Immature natural killer cell (primary cell): ENCODE measurements at places on chromosomes 16 and 17. TPM values are rescaled to one million over a fixed set of nuclear protein-coding genes. Genes with fewer than 3 reads are reported as not detected.

DNA sequence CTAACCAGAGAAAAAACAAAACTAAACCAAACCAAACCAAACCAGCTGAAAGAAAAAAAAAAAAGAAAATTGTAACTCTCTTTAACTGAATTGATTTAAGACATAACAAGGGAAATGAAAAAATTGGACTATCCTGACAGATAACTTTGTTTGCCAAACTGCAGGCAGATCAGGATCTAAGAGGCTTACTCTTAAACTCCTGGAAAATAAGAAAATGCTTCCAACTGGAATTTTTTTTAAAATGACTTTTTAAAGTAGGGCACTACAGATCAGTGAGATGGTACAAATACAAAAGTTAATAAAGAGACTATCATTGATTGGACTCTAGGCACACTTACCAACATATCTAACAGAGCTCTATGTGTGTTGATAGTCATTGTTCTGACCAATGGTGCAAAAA is 125.5 kb upstream of the KCNJ16 start:
- no peak overlapping the region for H3K27ac ChIP-seq
- no peaks in the 10 kb centered on the region for H3K36me3 ChIP-seq
- no peak overlapping the region for H3K4me3 ChIP-seq
- no peak for DNase-seq
- no peaks in the 10 kb centered on the region for H3K4me1 ChIP-seq

The GPR139 gene
- polyA plus RNA-seq: not detected

- H3K4me1 ChIP-seq: no peaks in the 10 kb centered on the region
- no peak overlapping the region for H3K27ac ChIP-seq
- no peak overlapping the region for H3K4me3 ChIP-seq
- DNase-seq: no peak
- no peaks in the 10 kb centered on the region for H3K27me3 ChIP-seq
Measured at GRCh38 chr17:53093391-53093790, 729.3 kb upstream of the KIF2B start.

GRCh38 chr16:17556276-17557052 is 85.7 kb upstream of the XYLT1 start:
- no peak for DNase-seq
- peaks cover 11% of the 10 kb centered on the region for H3K27me3 ChIP-seq
- H3K36me3 ChIP-seq: no peaks in the 10 kb centered on the region
- no peak overlapping the region for H3K4me3 ChIP-seq
- no peak overlapping the region for H3K27ac ChIP-seq

The MVD gene
- polyA plus RNA-seq: 87.6 TPM

GRCh38 chr16:64983963-64984362 is 137.9 kb downstream of the CDH11 start:
- H3K27me3 ChIP-seq: no peaks in the 10 kb centered on the region
- no peak for DNase-seq
- H3K27ac ChIP-seq: no peak overlapping the region
- H3K4me1 ChIP-seq: no peaks in the 10 kb centered on the region
- no peaks in the 10 kb centered on the region for H3K36me3 ChIP-seq
- no peak overlapping the region for H3K4me3 ChIP-seq

- peak; percentile 60 for DNase-seq
- H3K27me3 ChIP-seq: no peaks in the 10 kb centered on the region
- H3K27ac ChIP-seq: peak overlapping the region; percentile 91
- peaks cover 62% of the 10 kb centered on the region for H3K4me1 ChIP-seq
- H3K36me3 ChIP-seq: no peaks in the 10 kb centered on the region
Measured at GRCh38 chr16:53207810-53208752, 153.3 kb downstream of the CHD9 start.

- H3K27ac ChIP-seq: no peak overlapping the region
- no peaks in the 10 kb centered on the region for H3K27me3 ChIP-seq
- peaks cover 8% of the 10 kb centered on the region for H3K36me3 ChIP-seq
- DNase-seq: no peak
- H3K4me3 ChIP-seq: no peak overlapping the region
Measured at GRCh38 chr17:63267846-63268245, 178.3 kb downstream of the CYB561 start.

- H3K4me3 ChIP-seq: peak overlapping the region; percentile 36
- no peaks in the 10 kb centered on the region for H3K27me3 ChIP-seq
- no peaks in the 10 kb centered on the region for H3K4me1 ChIP-seq
- no peak overlapping the region for H3K27ac ChIP-seq
Measured at GRCh38 chr17:68771867-68772515, 170.8 kb upstream of the FAM20A start.
